ENCODE measurements at places on chromosomes 16 and 17.

DNA sequence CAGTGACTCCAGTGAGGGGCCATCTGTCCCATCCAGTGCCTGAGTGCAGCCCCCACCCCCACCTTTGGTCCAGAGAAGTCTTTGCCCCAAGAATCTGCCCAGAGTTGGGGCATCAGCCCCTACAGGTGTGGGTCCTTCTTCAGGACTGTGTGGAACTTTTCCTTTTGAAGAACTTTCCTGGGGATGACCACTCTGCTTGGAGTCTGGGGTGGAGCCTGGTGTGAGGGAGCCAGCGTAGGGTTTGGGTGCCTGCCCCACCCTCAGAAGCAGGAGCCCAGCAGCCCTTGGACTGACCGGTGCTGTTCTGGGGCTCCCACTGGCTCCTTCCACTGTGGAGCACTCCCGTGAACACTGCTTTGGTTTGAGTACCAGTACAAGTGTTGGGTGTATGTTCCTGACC, 19.3 kb downstream of the MPRIP start:
- DNase-seq, result no peak

- DNase-seq, result no peak
Measured at GRCh38 chr17:43931062-43931571, 11.2 kb downstream of the PPY start.

DNA sequence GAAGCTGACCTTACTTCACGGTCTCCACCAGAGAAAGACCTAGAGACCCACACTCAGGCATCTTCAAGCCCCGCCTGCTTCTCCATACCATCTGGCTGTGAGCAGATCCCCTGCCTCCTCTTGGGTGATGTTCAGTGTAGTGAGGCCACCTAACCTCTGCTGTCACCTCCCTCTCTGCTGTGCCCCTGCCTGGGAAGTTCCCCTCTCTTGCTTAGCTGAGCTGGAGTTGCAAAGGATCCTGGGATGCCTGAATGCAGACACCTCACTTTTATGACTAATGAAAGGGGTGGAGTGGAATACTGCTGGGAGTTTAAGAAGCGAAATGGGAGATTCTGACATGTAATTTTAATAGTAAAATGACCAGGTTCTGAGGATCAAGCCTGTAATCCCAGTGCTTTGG, 5.8 kb downstream of the IRX3 start:
- DNase-seq, result no peak

- no peak for DNase-seq
Measured at GRCh38 chr17:36550491-36551417, 6.0 kb downstream of the GGNBP2 start.
